ENCODE measurements at places on chromosomes 1 and 21.

DNA sequence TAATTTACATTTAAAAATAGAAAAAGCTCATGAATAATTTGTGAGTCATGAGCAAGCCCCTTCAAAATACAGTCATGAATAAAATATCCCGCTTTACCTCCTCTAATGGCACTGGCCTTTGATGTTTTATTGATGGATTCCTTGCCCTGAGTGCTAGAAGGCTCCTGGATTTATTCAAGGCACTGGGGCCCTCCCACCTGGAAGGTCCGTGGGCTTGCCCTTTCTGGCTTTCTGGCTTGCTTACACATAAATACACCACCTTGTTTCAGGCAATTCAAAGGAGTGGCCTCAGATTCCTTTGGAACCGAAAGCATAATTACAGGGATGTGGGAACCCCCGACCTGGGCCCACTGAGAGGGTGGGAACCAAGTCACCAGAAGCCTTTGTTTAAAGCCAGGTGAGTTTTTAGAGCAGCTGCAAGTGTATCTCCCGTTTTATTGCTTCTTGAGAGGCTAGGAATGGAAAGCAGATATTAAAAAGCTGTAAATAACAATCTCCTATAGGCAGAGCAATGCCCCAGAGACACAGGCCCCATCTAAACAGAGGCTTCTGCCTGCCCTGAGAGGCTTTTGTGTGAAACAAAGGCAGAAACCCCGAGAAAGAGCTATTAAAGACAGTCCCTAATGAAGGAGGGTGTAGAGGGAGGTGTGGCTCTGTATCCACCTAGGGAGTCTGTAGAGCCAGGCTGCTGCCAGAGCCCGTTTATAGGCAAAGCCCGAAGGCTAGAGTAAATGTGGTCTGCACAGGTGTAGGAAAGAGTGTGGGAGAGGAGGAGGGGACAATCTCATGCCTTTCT is 126.4 kb downstream of the FAM78B start:
- DNase-seq = no peak

DNA sequence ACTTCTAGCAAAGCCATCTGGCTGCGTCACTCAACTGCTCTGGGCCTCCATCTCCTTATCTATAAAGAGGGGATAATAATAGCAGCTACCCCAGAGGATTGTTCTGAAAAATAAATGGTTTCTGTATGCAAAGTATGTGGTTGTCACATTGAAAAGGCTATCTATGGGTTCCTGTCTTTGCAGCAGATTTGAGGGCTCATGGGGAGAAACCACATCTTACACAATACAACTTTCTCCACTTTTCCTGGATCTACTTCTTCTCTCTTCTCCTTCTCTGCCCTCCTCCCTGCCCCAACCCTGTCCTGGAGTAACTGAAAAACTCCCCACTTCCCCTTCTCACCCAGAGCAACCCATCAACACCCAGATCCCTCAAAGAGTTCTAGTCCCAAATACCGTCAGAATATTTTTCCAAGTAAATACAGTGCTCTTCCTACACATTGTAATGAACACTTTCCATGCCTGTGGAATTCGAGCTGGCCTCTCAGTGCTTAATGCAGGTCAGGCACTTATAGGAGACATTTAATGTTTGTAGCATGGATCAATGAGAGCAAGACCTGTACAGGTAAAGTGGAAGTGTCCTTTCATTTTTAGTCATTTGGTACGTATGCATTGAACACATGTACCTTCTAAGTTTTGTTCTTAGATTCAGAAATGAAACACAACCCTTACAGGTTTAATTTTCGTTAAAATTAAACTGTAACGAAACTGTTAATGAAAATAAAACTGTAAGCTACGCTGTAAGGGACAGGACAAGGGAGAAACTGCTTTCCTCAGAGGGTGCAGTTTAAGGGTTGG is 131.9 kb downstream of the AK5 start:
- no peak for DNase-seq

DNA sequence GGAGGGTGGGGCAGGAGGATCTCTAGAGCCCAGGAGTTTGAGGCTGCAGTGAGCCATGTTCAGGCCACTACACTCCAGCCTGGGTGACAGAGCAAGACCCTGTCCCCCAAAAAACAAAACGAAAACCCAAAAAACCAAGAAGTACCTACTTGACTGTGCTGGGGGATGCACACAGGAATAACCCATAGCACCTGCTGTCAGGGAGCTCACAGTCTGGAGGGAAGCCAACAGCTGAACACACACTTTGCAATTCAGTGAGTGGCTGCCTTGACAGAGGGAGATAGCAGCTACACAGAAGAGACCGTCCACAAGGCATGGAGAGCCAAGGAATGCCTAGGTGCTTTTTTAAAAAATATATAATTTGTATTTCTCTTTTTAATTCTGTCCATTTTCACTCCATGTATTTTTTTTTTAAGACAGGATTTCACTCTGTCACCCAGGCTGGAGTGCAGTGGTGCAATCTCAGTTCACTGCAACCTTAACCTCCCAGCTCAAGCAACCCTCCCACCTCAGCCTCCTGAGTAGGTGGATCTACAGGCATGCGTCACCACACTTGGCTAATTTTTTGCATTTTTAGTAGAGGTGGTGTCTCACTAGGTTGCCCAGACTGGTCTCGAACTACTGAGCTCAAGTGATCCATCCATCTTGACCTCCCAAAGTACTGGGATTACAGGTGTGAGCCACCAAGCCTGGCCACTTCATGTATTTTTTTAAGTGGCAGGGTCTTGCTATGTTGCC is 68.7 kb downstream of the NID1 start:
- no peak for DNase-seq

- DNase-seq = no peak
Measured at GRCh38 chr1:183827801-183828200, 22.9 kb downstream of the RGL1 start.

DNA sequence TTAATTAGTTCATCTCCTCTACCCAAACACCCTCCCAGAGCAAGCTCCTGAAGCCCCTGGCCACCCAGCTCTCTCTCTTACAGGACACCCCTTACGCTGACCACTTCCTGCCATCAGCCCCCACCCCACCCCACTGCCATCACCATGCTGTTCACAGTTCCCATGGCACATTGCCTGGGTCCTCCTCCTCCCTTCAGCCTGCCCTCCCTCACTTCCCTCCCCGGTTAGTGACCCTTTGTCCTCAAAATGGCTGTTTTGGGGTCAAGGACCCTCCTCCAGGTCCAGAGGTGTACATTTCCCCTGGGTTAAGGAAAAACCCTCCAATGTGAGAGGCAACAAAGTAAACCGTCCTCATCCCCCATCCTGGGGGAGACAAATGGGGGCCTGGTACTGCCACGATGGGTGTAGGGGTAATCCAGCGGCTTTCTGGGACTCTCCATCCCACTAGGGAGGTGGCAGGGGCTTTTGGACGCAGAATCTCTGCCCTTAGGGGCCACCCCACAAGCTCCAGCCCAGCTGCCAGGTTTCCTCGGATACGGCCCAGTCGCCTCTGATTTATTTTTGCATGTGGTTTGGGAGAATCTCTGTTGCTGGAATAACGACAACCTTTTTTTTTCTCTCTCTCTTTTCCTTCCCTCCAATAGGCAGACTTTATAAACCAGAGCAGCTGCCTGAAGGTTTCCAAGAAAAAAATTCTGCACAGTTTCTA is 8.5 kb downstream of the CAMK2N1 start:
- DNase-seq = no peak

GRCh38 chr1:206723805-206724472 is 39.2 kb downstream of the MAPKAPK2 start:
- DNase-seq = no peak

DNA sequence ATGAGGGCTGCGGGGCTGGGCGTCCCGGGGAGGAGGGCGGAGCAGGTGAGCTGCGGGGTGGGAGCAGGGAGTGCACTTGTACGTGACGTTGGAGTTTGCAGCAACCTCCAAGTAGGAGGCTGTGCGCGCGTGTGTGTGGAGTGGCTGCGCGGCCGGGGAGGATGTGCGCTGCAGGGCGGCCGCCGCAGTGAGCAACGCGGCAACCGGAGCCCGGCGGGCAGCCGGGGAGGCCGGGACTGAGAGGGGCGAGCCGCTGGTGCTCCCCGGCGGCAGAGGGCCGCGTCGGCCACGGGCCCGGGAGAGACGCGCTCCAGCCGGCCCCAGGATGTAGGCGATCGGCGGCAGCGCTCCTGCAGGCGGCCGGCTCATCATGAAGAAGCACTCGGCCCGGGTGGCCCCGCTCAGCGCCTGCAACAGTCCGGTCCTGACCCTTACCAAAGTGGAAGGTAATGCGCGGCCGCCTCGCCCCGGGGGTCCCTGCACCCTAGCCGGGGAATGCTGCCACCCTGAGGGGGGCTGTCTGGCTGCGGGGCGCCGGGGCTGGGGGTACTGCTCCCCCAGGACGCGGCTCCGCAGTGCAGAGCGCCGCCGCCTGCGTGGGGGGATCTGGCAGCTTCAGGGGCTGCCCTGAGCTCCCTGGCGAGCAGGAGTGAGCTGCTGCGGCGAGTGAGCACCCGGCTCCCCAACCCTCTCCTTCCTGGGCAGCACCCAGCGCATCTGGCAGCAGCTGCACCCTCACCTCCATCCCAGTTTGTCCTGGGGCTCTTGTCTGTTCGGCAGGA is 158.9 kb upstream of the COA6 start:
- DNase-seq = peak; percentile 22

- DNase-seq = no peak
Measured at GRCh38 chr1:234645474-234645953, 35.5 kb upstream of the IRF2BP2 start.

- DNase-seq = no peak
Measured at GRCh38 chr1:204232526-204232925, 18.7 kb upstream of the GOLT1A start.

DNA sequence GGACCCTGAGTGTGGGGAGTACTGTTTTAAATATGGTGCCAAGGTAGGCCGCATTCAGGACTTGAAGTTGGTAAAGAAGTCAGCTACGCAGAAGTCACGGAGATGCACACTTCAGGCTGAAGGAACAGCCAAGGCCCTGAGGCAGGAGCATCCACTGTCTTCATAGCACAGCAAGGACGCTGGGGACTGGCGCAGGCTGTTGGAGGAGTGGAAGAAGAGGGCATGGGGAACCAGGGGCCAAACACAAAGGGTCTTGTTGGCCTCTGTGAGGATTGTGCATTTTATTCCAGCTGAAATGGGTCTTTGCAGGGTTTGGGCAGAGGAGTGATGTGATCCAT is 16.6 kb downstream of the DNAJC16 start:
- no peak for DNase-seq

DNA sequence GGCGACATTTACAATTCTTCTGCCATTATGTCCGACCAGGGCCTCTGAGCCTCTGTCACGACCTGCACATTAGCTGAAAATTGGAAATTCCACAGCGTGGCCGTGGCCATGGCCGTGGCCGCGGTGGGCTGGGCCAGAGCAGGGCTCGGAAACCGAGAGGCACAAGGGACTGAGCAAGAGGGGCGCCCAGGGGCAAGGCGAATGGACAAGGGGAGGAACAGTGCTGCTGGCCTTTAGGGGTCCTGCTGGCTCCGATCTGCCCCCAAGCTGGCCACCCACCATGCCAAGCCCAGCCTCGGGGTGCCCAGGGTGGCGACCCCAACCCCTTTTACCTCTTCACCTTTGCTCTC is 75.0 kb downstream of the TAS1R2 start:
- DNase-seq = no peak

DNA sequence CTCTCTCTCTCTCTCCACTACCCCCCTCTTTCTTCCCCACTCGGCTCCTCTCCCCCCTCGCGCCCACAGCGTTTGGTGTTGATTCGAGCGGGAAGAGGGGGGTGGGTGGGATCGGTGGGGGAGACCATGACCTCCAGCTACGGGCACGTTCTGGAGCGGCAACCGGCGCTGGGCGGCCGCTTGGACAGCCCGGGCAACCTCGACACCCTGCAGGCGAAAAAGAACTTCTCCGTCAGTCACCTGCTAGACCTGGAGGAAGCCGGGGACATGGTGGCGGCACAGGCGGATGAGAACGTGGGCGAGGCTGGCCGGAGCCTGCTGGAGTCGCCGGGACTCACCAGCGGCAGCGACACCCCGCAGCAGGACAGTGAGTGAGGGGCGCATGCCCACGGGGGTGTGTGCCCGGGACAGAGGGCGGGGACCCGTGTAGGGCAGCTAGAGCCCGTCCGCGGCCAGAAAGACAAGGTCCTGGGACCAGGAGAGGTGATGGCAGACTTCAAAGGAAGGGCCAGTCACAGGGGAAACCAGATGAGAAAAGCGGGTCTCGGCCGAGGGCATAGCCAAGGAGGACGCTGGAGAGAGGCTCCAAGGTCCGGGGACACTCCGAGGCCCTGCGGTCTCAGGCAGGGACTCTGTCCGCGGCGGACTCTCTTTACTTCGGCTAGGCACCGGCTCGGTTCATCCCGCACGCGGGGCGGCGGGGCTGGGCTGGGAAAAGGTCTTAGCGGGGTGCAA is at the start of gene PRRX1:
Gene PRRX1 (plus strand): TSS at position 39 of the 735 bp plus-strand sequence. CDS start 88 bp downstream, at position 127.
- DNase-seq = no peak

DNA sequence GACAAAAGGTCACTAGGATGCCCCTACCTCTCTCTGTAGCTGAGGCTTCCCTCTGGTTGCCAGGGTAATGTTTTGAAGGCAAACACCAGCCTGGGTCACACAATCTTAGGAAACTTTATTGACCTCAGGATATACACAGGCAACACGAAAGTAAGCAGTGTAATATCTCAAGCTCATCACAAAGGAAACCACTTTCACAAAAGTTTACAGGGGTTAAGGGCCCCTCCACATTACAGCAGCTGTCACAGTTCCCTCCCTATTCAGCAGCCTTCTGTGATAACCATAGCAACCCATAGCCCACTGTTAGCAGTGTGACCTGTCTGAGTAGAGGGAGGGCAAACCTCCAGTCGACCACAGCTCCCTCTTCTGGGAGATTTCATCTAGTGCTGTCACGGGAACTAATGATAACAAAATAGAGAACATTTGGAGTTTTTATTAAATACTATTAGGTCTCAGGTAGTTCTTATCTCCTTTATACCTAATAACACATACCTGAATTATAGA is 149.8 kb downstream of the PTPRC start:
- DNase-seq = no peak

DNA sequence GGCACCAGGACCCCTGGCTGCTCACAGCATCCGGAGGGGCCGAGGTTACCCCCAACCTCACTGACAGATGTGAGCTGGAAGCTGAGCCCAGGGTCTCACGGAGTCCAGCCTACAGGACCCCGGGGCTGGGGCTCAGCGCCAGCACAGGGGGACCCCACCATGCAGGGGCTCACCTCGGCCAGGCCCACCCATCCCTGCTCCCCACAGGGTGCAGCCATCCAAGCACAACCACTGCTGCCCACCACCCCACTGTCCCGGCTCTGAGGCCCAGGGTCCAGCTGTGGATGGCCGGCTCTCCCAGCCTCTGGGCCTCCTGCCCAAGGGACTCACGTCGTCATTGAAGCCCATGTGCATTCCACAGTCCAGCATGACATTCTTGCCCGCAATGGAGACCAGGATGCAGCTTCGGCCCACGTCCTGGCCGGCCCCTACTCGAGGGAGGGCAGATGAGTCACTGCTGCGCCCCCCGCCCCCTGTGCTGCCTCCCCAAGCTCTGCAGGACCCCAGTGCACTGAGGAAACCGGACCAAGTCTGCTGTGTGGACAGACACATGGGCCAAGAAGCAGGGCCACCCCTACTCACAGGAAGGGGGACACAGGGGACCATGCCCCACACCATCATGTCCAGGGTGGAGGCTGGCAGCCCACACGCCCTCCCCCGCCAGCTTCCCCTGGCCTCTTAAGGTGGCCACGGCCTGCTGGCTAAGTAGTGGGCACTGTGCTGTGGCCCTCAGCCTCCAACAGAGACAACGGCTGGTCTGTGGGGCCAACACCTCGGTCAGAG is 3.6 kb downstream of the INTS11 start:
- no peak for DNase-seq

- no peak for DNase-seq
Measured at GRCh38 chr1:214400131-214400530, 119.2 kb downstream of the SMYD2 start.

Data from stimulated activated CD4-positive, alpha-beta T cell treated with anti-CD3 and anti-CD28 coated beads, Interleukin-2, amount 100 ng/mL, for 4 hours (primary cell).